HepG2 (cell line): ENCODE measurements at places on chromosomes 2 and 18. TPM values are rescaled to one million over a fixed set of nuclear protein-coding genes. Genes with fewer than 3 reads are reported as not detected.
A peak's percentile ranks its signal among the peaks of the same experiment; 100 is the strongest.

DNA sequence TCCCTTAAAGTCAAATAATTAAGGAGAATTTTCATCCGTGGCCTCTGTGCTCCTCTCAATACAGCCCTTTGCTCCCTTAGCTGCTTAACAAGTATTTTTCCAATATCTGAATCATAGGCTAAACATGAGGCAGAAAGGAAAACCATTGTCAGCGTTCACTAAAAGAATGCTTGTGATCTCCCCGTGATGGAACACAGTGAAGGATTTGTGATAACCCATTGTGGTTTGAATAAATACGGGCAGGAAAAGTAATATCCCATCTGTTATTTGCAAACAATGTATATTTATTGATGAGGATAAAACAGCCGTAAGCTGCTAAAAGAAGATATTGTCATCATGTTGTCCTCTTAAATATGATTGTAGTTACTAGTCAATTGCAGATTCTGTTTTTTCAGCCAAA lies 258.1 kb downstream of the NAPG start:
- no peak for DNase-seq
- no peaks in the 10 kb centered on the region for H3K4me1 ChIP-seq
- no peaks in the 10 kb centered on the region for H3K27me3 ChIP-seq
- no peak overlapping the region for H3K27ac ChIP-seq
- no peaks in the 10 kb centered on the region for H3K36me3 ChIP-seq
- H3K4me3 ChIP-seq: no peak overlapping the region

DNA sequence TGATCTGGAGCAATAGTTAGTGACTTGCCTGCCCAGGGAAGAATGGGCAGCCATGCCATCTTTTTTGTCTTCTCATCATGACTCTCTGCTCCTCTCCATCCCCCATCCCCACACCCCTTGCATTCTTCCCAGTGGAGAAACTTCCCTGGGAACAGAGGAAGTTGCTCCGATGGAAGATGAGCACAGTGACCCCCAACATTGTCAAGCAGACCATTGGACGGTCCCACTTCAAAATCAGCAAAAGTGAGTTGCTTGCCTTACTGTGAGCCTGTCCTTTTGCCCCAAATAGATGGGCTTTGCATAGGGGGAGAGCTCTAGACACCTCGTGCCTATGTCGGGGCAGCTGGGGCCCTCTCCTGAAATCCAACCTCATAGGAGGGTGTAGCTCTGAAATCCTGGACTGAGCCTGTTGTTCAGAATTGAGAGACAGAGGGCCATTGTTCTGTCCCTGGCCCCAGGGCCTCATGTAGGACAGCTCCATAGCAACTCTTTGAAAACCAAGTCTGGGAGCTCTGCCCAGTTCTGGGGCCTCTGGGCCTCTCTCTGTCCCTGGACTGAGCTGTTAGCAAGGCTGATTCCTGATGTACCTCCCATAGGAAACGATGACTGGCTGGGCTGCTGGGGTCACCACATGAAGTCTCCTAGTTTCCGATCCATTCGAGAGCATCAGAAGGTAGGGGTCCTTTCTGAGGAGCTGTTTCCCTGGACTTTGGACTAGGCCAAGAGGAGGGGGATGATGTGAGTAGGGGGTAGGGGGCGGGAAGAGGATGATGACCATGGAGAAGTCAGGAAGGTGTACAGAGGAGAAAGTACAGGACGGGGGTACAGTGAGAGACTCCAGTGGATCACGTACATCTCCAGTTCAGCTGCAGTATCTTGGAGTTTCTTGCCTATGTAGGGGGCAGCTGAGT lies 35.2 kb downstream of the TTLL4 start:
- H3K4me1 ChIP-seq: peaks cover 67% of the 10 kb centered on the region
- H3K27ac ChIP-seq: peak overlapping the region; percentile 95
- peak; percentile 99 for DNase-seq
- H3K27me3 ChIP-seq: no peaks in the 10 kb centered on the region
- peaks cover 63% of the 10 kb centered on the region for H3K36me3 ChIP-seq
- peak overlapping the region; percentile 12 for H3K4me3 ChIP-seq

DNA sequence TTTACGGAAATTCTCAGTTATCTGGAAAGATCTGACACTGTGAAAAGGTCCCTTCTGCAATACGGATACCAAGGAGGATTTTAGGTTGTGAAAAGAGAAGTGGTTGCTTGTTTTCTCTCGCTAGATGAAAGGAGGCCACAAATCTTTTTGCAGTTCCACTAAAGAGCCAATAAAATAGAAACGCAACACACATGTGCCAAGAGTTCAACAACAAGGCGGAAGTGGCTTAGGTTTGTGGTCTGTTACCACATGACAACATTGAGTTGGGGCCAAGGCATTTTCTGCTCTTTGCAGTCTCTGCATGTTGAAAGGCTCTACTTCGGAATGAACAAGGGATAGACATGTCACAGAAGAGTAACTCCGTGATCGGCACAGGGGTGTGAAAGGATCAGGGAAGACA lies 115.7 kb upstream of the OSR1 start:
- H3K27ac ChIP-seq: no peak overlapping the region
- no peak overlapping the region for H3K4me3 ChIP-seq
- H3K4me1 ChIP-seq: peaks cover 6% of the 10 kb centered on the region; the same call in 1 of the 2 replicates
- no peaks in the 10 kb centered on the region for H3K36me3 ChIP-seq
- no peaks in the 10 kb centered on the region for H3K27me3 ChIP-seq

The MORN2 gene
- 28.0 and 38.6 TPM in 2 replicates for total RNA-seq

DNA sequence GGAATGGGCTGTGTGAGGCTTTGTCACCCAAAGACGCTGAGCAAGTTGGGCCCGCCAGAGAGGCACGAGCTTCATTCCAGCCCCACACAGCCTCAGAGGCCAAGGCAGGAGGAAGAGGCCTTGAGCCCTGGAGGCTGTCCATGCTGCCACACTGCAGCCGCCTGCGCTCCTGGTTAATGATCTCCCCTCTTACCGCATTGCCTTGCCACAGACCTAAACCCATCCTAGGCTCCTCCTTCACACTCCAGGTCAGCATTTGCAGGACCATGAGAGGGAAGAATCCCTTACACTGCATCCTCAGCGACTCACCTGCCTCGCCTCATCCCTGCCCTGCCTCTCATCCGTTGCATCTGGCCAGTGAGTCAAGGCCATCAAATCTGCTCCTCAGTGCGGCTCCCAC lies 24.6 kb downstream of the KIF3C start:
- H3K36me3 ChIP-seq: no peaks in the 10 kb centered on the region
- no peaks in the 10 kb centered on the region for H3K27me3 ChIP-seq
- H3K27ac ChIP-seq: no peak overlapping the region
- H3K4me3 ChIP-seq: no peak overlapping the region
- H3K4me1 ChIP-seq: peaks cover 34% of the 10 kb centered on the region

- H3K36me3 ChIP-seq: peaks cover 4% of the 10 kb centered on the region; the same call in 2 of the 3 replicates
- H3K4me1 ChIP-seq: peaks cover 16% of the 10 kb centered on the region
- no peak for DNase-seq
- no peak overlapping the region for H3K4me3 ChIP-seq
These were observed 91.9 kb upstream of the IL1R2 start for GRCh38 chr2:101899871-101900270.

The RUFY4 gene
- total RNA-seq: not detected in 2 replicates

- no peaks in the 10 kb centered on the region for H3K36me3 ChIP-seq
- H3K4me3 ChIP-seq: no peak overlapping the region
- H3K27me3 ChIP-seq: no peaks in the 10 kb centered on the region
- H3K27ac ChIP-seq: no peak overlapping the region
These were observed 93.9 kb upstream of the CCDC85A start for GRCh38 chr2:56089931-56090330.

GRCh38 chr2:107278672-107279071 lies 392.7 kb upstream of the ST6GAL2 start:
- no peak overlapping the region for H3K27ac ChIP-seq
- H3K36me3 ChIP-seq: no peaks in the 10 kb centered on the region
- no peaks in the 10 kb centered on the region for H3K27me3 ChIP-seq
- no peaks in the 10 kb centered on the region for H3K4me1 ChIP-seq
- DNase-seq: no peak

The ZDBF2 gene
- total RNA-seq: 2.0 and 2.4 TPM in 2 replicates

DNA sequence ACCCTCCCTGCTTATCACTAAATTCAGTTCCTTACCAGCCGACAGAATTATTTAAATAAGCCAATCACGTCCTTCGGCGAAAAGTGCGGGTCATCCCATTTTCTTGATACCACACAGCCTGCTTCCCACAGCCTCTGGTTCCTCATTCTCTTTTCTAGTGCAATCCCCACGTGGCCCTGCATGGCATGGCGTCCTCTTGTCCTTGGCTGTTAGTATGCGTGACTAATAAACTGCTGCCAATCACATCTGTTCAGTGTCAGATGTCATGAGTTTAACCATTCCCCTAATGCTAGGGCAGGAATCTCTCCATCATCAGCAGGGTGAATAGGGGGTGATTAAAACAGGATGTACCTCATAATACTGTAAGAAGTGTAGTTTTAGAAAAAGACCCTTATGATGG lies 62.8 kb upstream of the TSPYL6 start:
- no peak overlapping the region for H3K27ac ChIP-seq
- no peak overlapping the region for H3K4me3 ChIP-seq
- H3K36me3 ChIP-seq: no peaks in the 10 kb centered on the region

The CYTIP gene
- total RNA-seq: not detected in 2 replicates

GRCh38 chr2:152243761-152244640 lies 68.4 kb upstream of the STAM2 start:
- H3K27ac ChIP-seq: peak overlapping the region; percentile 38
- H3K36me3 ChIP-seq: no peaks in the 10 kb centered on the region
- peak overlapping the region; percentile 23; the same call in 1 of the 2 replicates for H3K4me3 ChIP-seq

DNA sequence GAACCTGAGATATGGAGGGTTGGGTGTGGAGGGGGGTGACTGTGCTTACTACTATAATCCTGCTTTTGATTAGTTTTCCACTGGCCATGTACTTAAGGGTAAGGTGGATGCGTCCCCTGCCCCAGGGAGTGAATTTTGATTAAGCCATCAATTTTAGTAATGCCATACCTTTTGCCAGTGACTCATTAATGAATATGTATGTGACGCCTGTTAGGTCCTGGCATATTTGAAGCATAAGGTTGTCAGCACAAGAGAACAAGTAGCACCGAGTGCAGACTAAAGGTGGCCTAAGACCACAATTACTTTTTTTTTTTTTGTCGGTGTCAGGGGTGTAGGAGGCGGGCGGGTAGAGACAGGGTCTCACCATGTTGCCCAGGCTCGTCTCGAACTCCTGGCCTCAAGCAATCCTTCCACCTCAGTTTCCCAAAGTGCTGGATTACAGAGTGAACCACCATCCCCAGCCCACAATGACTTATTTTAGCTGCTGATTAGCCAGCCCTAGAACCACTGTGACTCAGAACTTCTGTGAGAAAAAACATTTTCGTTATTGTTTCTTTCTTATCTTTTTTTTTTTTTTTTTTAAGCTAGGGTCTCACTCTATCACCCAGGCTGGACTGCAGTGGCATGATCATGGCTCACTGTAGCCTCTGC lies 7.0 kb downstream of the TANC1 start:
- H3K4me1 ChIP-seq: peaks cover 13% of the 10 kb centered on the region
- H3K4me3 ChIP-seq: no peak overlapping the region
- H3K36me3 ChIP-seq: no peaks in the 10 kb centered on the region
- no peak for DNase-seq

DNA sequence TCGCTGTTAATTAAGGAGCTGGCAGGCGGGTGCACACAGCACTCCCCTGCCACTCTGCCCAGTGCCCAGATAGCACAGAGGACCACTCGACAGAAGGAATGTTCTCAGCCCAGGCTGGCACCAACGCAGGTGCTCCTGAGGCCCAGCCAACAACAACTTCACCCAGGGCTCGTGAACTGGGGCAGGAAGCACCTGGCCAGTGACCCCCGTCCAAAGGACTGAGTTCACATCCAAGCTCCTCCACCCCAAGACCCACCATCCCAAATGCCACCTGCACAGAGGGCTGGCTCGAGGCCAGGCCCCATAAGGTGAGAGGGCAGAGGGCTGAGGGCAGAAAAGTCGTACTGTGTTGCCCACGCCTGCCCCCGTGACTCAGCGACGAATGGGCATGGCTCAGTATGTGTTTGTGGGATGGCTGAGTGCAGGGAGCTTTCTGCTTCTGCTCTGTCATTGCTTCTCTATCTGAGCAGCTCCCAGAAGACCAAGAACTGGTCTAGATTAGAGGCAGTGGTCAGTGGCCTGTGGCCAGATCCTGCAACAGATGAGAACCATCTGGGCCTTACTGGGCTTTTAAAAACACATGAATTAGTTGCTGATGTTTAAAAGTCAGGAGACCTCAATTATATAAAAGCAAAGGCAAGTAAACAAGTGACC lies 68.4 kb downstream of the POLR1A start:
- no peaks in the 10 kb centered on the region for H3K27me3 ChIP-seq
- H3K4me3 ChIP-seq: no peak overlapping the region
- DNase-seq: no peak
- H3K4me1 ChIP-seq: no peaks in the 10 kb centered on the region
- no peak overlapping the region for H3K27ac ChIP-seq

DNA sequence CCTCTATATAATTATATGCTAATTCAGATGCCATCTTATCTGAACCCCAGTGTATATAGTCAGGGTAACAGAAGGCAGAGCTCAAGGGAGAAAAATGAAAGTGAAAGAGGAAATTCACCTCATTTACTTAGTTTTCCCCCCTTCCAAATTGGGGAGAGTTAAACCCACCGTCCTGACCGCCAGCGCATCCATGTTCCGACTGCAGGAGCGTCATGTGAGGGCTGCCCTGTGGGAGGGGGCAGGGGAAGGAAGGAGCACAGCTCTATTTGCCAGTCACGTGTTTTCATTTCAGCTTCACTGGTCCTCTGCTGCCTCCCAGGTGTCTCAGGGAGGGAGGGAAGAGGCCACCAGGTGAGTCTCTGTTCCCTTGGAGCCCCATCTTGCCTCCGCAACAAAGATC lies 13.2 kb downstream of the CNNM4 start:
- no peaks in the 10 kb centered on the region for H3K36me3 ChIP-seq
- H3K27me3 ChIP-seq: no peaks in the 10 kb centered on the region
- peaks cover 15% of the 10 kb centered on the region for H3K4me1 ChIP-seq
- H3K4me3 ChIP-seq: no peak overlapping the region

The GPR55 gene
- total RNA-seq: not detected in 2 replicates

DNA sequence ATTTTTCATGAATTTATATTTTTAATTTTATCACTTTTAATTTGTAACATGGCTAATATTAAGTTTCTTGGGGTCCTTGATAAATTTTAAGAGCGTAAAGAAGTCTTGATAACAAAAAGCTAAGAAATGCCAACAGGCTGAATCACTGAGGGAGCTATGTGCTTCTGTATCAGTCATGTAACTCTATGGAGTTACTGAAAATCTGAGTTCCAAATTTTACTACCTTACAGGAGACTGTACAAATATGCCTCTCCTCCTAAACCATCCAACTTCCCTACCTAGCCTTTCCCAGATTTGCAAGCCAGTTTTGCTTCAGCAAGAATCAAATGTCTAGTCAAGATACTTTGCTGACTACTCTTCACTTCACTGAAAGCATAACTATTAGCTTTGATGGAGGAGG lies 35.7 kb downstream of the FEZ2 start:
- no peak for DNase-seq
- no peak overlapping the region for H3K27ac ChIP-seq
- peaks cover 40% of the 10 kb centered on the region for H3K36me3 ChIP-seq
- H3K27me3 ChIP-seq: no peaks in the 10 kb centered on the region

- H3K4me3 ChIP-seq: no peak overlapping the region
- no peaks in the 10 kb centered on the region for H3K36me3 ChIP-seq
- DNase-seq: no peak
- no peaks in the 10 kb centered on the region for H3K27me3 ChIP-seq
- no peak overlapping the region for H3K27ac ChIP-seq
These were observed 104.6 kb upstream of the KLHL29 start for GRCh38 chr2:23280401-23280800.
